ENCODE measurements at places on chromosomes 1 and 21.

- no peak for DNase-seq
Observed at GRCh38 chr1:211497489-211498045, 5.6 kb upstream of the RD3 start.

- no peak for DNase-seq
Observed at GRCh38 chr1:198517623-198518199, 22.8 kb downstream of the ATP6V1G3 start.

- DNase-seq, result no peak
Observed at GRCh38 chr1:32361674-32362473, 411 bp downstream of the FAM229A start.

- DNase-seq, result no peak
Observed at GRCh38 chr1:41357451-41358101, 3.7 kb upstream of the FOXO6 start.

DNA sequence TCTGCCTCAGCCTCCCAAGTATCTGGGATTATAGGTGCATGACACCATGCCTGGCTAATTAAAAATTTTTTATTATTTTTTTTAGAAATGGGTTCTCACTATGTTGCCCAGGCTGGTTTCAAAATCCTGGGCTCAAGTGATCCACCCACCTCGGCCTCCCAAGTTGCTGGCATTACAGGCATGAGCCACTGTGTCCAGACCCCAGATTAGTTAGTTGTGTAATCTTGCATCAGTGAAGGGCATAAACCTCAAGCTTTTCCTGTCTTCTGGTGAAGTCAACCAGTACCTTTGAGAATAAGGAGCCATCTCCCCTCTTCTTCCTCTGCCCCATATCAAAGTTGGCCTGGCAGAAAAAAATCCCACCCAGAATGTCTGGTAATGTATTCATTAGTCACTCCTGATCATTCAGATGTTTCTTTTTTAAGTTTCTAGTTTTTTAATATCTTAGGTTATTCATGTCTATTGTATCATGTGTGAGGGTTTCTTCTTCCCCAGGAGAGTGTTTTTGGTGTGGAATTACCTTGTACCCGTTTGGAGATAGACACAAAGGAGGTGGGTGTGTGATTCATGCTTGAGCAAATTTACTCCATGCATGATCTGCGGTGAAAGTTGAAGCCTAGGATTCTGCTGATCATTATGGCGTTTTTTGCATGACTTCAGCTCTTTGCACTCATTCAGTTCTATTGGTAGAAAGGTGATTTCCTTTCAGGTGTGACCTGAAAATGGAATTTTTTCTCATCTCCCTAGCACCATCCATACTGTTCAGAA lies 144.0 kb downstream of the FMN2 start:
- DNase-seq, result no peak

- no peak for DNase-seq
Observed at GRCh38 chr1:90821152-90821787, 104.2 kb upstream of the BARHL2 start.

- DNase-seq, result no peak
Observed at GRCh38 chr1:223716302-223716862, 4.0 kb downstream of the CAPN2 start.

- DNase-seq, result no peak
Observed at GRCh38 chr1:21066356-21067012, 110.2 kb downstream of the EIF4G3 start.

DNA sequence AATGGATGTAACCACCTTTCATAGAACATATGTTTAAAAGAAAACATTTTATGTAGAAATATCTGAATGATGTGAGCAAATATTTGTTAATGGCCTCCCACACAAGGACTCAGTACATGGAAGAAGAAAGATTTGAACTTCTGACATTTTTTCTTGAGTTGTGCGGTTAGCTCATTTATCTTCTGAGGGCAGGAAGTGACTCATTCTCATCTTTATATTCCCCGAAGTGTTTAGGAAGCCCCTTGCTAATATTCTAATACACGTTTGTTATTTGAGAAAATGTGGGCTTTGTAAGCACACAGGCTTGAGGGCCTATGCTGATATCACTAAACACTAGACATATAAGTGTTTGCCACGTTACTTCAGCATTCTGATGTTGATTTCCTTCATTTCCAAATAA lies 392.5 kb upstream of the PTBP2 start:
- DNase-seq, result no peak

- DNase-seq, result no peak
Observed at GRCh38 chr1:225544924-225545323, 108.0 kb downstream of the ENAH start.

All from NCI-H1417 treated with DMSO at 0.1 percent for 48 hours (cell line).